ENCODE measurements at places on chromosomes 12 and 14.

- no peak for ATAC-seq
These were observed 23.3 kb downstream of the MDM2 start for GRCh38 chr12:68831272-68831671.

- ATAC-seq: no peak
These were observed 25.7 kb downstream of the SERPINA10 start for GRCh38 chr14:94267352-94267751.

- no peak for ATAC-seq
These were observed 182.3 kb downstream of the GALC start for GRCh38 chr14:87810711-87811110.

- no peak for ATAC-seq
These were observed 56.6 kb upstream of the CRACR2A start for GRCh38 chr12:3809357-3810015.

- ATAC-seq: no peak
These were observed 2.4 kb downstream of the CABP1 start for GRCh38 chr12:120642826-120643225.

DNA sequence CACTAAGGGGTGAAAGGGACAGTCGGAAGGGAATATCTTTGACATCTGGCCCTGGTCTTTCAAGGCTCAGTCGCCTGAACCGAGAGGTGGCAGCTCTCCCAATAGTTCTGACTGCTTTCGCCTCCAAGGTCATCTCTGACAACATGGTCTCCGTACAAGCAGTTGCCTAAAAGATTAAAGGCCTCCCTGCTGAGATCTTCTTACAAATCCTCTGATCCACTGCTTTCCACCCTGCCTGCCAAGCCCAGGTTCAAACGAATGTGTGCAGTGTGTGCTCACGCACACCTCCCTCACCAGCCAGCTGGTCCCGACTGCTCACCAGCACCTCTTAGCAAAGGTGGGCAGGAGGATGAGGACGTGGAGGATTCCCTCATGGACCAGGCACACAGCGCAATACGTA lies 10.4 kb downstream of the B4GALNT3 start:
- no peak for ATAC-seq

- no peak for ATAC-seq
These were observed 18.7 kb upstream of the MDM2 start for GRCh38 chr12:68789144-68789878.

DNA sequence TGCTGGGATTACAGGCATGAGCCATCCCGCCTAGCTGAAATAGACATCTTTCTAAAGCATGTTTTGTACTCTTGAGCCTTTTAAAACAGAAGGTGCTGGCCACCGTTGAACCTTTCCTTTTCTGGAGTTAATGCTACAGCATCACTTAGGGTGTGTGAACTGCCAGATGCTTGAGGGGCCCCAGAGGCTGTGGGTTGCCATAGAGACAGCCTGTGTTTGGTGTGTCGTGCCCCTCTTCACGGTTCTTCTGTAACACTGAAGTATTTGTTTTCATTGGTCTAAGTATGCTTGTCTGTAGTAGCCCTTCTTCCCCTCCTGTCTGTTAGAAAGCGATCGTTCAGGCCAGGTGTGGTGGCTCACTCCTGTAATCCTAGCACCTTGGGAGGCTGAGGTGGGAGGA lies 30.8 kb downstream of the PLEKHG3 start:
- ATAC-seq: no peak

DNA sequence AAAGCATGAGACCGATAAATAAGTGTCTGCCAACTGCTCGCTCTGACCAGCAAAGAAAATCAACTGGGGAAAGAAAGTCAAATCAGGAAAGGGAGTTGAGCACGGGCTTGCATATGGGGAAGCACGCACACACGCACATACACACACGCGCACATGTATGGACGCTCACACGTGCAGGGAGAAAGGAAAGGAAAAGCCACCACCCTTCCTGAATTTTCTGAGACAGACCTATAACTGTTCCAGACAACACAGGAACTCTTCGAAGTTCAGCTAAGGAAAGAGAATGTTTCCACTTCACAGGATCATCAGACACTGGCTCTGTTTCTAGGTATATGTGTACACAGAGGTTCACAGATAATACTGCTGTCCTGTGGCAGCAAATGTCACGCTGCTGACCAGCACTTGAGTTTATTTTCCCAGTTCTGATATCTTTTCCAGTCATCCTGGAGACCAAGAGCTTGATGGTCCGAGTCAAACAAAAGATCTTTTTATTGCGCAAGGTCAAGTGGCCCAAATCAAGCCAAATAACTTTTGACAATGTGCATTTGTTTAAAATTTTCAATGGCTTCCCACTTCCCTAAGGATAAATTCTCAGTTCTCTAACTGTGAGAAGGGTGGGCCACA lies 82.1 kb upstream of the TMCC3 start:
- no peak for ATAC-seq

DNA sequence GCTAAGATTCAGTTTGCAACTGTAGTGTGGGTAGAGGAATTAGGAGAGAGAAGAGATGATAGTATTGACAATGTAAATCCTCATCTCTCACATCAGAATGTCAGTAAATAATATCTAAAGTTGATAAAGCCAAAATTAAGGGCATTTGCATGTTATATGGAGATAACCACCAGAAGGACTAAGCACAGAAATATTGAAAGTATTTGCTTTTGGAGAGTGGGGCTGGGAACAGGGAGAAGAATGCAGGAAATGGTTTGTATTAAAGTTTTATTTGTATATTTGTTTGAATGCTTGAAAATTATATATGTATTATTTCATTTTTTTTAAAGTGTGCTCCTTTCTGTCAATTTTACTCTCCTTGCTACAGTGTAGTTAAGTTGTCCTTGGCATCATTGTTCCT lies 491.4 kb downstream of the APAF1 start:
- ATAC-seq: no peak

DNA sequence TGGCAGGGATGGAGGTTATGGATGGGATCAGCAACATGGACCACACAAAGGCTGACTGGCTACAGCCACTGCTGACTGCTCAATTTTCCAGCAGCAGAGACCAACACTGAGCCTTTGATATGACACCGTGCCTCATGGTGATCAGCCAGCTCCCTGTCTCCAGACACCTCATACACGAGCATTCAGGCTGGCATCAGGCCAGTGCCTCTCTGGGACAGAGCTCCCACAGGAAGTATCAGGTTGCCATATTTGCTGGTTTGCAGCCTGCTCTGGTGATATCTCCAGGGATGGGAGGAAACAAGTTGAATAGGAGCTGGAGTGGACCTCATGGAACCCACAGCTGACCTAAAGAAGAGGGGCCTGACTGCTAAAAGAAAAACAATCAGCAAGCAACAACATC lies 471.2 kb upstream of the ATXN7L3B start:
- no peak for ATAC-seq

- no peak for ATAC-seq
These were observed 15.8 kb upstream of the HVCN1 start for GRCh38 chr12:110704750-110705149.

- no peak for ATAC-seq
These were observed 1.9 kb upstream of the DHRS4 start for GRCh38 chr14:23951590-23952201.

GRCh38 chr14:54739514-54739913 lies 163.1 kb downstream of the GCH1 start:
- ATAC-seq: no peak

- ATAC-seq: no peak
These were observed 12.9 kb upstream of the TUBA1A start for GRCh38 chr12:49201595-49202295.

GRCh38 chr12:58269476-58269875 lies 328.1 kb downstream of the ATP23 start:
- ATAC-seq: no peak

DNA sequence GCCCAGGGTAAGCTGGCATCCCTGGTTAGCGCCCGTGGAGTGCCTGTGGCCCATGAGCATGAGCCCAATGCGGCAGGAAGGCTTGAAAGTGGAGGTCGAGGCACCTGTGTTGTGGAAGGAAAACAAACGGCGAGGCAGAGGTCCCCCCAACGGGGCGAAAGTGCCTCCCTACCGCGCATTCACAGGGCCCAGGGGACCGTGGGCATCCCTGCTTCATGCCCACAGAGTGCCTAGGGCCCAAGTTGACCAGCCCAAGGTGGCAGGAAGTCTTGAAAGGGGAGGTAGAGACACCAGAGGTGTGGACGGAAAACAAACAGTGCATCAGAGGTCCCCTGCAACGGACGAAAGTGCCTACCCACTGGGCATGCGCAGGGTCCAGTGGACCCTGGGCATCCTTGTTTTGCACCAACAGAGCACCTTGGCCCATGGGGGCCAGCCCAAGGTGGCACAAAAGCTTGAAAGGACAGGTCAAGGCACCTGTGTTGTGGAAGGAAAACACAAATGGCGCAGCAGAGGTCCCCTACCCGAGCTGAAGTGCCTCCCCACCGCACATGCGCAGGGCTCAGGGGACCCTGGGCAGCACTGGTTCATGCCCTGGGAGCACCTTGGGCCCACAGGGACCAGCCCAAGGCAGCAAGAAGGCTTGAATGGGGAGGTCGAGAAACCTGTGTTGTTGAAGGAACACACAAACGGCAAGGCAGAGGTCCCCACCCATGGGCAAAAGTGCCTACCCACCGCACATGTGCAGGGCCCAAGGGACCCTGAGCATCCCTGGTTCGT lies 377.5 kb downstream of the ALG10 start:
- no peak for ATAC-seq

GRCh38 chr12:96040305-96041133 lies 5.1 kb upstream of the LTA4H start:
- no peak for ATAC-seq

DNA sequence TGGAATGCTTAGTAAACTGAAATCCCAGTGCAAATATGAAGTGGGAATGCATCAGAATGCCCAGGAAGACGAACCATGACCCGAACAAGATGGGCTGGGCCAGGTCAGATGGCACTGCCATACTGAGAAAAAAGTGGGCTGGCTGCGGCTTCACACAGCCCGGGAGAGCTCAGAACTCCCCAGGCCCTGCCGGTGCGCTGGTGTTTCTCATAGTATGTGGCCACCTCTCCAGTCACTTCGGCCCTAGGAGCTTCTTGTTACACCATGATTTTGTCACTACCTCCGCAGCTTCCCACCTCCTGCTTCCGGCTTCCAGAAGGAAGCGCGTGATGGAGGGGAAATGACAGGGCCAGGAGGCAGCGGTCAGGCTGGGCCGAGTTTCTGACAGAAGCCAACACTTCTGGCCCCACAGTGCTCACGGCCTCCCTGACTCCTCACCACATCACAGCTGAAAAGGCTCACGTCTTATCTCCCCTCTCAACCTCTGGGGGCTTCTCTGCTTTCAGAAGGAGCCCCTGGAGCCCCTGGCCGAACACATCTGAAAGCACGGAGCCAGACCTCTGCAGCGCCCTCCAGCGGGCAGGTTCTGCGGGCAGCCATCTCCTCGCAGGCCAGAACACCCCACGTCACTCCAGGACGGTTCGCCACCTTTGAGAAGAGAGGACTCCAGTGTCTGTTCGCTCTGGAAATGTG lies 30.7 kb downstream of the DAD1 start:
- no peak for ATAC-seq

DNA sequence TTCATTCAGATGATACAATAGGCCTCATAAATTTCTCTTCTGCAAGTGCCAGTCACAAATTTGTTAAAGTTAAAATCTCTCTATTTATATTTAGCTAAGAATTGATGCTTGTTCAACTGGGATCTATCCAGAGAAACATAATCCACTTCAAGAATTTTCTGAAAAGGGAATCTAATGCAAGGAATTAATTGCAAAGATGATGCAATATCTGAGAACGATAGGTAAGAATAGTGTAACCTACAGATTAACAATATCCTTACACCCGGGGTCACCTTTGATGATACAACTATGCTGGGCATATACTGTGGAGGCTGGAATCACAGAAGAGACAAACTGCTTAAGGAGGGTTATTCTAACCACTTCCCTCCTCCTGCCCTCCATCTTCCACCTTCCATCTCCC lies 295.1 kb downstream of the FOXG1 start:
- ATAC-seq: no peak

GRCh38 chr12:95859344-95859816 lies 628 bp downstream of the SNRPF start:
- ATAC-seq: peak; percentile 26

- ATAC-seq: no peak
These were observed 10.4 kb downstream of the SERPINA1 start for GRCh38 chr14:94377866-94378470.

GRCh38 chr14:52874389-52874788 lies 76.5 kb downstream of the FERMT2 start:
- no peak for ATAC-seq

GRCh38 chr14:51996148-51996746 lies 6.9 kb downstream of the RTRAF start:
- no peak for ATAC-seq

Data from activated CD4-positive, CD25-positive, alpha-beta regulatory T cell treated with anti-CD3 and anti-CD28 coated beads, Interleukin-2, amount 50 U/mL, for 24 hours (primary cell).